ENCODE measurements at places on chromosomes 7 and 10. TPM values are rescaled to one million over a fixed set of nuclear protein-coding genes. Genes with fewer than 3 reads are reported as not detected.

DNA sequence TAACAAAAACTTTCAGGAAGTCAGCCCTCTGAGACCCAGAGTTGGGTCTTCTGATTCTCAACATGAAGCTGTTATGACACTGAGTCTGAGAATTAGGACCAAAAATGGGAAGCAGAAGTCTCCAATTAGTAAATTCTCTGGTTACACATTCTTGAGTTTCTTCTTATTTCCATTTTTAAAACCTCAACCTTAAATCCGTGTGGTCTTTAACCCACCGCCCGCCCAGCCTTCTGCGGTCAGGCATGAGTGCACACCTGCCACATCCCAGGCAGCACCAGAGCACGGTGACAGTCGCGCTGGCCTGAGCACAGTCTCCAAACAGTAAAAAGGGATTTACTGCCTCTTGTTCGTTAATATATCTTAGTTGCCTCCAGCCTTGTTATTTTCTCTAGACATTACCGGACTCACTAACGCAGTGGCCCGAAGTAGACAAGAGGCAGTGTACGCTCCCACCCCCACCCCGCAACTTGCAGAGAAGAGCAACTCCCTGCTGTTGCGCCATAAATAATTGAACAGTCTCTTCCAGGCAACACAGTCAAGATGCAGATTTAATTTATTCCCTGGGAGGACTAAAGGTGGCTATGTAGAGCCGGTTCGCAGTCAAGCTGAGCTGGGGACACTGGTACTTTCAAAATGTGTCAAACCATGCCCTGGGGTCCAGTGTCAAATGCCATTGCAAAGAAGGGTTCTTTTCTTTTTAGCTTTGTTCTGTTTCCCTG, 147.0 kb upstream of the CELF2 start:
- H3K4me3 ChIP-seq, result no peak overlapping the region
- peaks cover 16% of the 10 kb centered on the region for H3K27me3 ChIP-seq
- no peak for DNase-seq
- H3K4me1 ChIP-seq, result no peaks in the 10 kb centered on the region
- H3K27ac ChIP-seq, result no peak overlapping the region

DNA sequence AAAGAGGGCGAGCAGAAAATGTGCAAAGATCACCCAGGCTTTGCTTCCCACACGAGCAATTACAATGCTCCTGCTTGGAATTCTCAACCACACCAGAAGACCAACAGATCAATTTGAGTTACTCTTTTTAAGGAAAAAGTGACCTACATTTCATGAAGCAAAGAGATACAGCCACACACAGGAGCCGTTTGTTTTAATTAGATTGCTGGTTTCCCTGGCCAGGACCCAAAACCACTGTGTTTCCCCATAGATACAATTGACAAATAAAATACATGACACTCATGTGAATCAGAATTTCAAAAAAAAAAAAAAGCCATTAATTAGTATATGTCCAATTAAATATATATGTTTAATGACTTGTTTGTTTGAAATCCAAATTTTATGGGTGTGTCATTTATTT, 458.3 kb downstream of the PLXDC2 start:
- DNase-seq, result no peak
- no peak overlapping the region for H3K27ac ChIP-seq
- H3K27me3 ChIP-seq, result no peaks in the 10 kb centered on the region
- no peaks in the 10 kb centered on the region for H3K4me1 ChIP-seq
- no peaks in the 10 kb centered on the region for H3K36me3 ChIP-seq

- no peaks in the 10 kb centered on the region for H3K4me1 ChIP-seq
- no peak for DNase-seq
- H3K4me3 ChIP-seq, result no peak overlapping the region
These were observed 115.5 kb upstream of the CALCR start for GRCh38 chr7:93690021-93690420.

DNA sequence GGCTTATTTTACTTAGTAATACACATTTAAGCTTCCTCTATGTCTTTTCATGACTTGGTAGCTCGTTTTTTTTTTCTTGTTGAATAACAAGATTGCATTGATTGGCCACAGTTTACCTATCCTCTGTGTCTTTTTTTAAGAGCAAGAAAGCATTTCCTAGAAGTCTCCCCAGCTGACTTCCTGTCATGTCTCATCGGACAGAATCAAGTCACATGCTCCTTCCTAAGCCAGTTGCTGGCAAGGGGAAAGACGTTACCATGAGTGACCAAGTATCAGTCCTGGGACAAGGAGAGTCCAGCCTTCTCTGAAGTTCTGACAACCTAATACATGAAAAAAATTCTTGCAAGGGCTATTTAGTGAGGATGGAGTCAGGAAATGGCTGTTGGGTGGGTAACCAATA, 24.9 kb upstream of the SFRP5 start:
- H3K27me3 ChIP-seq, result no peaks in the 10 kb centered on the region
- H3K27ac ChIP-seq, result peak overlapping the region; percentile 7
- peaks cover 9% of the 10 kb centered on the region for H3K36me3 ChIP-seq
- peak overlapping the region; percentile 67 for H3K4me3 ChIP-seq

- H3K36me3 ChIP-seq, result no peaks in the 10 kb centered on the region
- no peak overlapping the region for H3K27ac ChIP-seq
- DNase-seq, result peak; percentile 68
- no peaks in the 10 kb centered on the region for H3K4me1 ChIP-seq
- no peak overlapping the region for H3K4me3 ChIP-seq
- H3K27me3 ChIP-seq, result peaks cover 12% of the 10 kb centered on the region
These were observed 12.0 kb upstream of the MARVELD1 start for GRCh38 chr10:97701438-97702069.

The SLC26A5 gene
- not detected for total RNA-seq

The LOXL4 gene
- not detected for total RNA-seq

The CRHR2 gene
- total RNA-seq, result not detected

The EBF3 gene
- not detected for total RNA-seq

The TMEM140 gene
- total RNA-seq, result 29.0 TPM
